ENCODE measurements at places on chromosomes 5 and 9.

DNA sequence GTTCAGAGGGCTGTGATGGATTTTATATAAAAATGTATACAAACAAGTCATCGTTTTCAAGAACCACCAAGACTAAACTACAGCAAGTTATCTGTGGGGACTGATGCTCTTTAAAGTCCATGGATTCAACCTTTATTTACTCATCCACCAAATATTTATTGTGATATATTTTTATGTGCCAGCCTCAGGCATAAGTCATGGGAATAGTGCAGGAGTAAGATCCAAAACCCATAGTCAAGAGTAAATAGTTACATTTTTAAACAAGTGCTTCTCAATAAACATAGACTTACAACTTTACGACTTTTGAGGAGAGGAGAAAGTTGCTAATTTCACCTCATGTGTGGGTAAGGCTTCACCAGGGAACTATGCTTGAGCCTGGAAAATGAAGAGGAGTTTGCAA lies 24.6 kb downstream of the MACIR start:
- DNase-seq = no peak

DNA sequence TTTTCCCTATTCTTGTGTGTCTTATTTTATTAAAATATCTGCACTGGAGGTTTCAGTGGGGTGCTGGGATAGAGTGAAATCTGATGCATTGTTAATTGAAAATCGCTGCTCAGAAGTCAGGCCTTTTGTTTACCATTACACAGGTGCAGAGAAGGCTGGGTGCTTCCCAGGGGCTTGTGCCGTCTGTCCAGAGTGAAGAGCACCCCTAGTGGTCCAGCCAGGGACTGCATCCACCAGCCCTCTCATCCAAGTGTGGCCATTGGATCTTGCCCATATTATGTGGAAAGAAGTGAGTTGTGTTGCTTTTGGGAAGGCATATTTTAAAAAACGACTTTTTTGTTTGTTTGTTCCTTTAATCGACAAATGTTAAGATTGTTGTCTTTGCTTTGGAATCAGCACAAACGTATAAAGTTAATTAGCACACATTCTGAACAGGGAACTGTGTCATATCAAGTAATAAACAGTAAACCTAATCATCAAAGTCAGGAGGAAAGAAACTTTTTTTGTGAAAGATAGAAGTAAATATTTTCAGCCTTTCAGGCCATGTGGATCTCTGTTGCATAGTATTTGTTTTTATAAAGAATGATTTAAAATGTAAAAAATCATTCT lies 315.6 kb downstream of the MTRR start:
- DNase-seq = peak; percentile 35

GRCh38 chr9:69376651-69377050 lies 51.6 kb downstream of the ENTREP1 start:
- DNase-seq = no peak

- DNase-seq = no peak
Observed at GRCh38 chr5:169190849-169191248, 110.1 kb downstream of the SLIT3 start.

DNA sequence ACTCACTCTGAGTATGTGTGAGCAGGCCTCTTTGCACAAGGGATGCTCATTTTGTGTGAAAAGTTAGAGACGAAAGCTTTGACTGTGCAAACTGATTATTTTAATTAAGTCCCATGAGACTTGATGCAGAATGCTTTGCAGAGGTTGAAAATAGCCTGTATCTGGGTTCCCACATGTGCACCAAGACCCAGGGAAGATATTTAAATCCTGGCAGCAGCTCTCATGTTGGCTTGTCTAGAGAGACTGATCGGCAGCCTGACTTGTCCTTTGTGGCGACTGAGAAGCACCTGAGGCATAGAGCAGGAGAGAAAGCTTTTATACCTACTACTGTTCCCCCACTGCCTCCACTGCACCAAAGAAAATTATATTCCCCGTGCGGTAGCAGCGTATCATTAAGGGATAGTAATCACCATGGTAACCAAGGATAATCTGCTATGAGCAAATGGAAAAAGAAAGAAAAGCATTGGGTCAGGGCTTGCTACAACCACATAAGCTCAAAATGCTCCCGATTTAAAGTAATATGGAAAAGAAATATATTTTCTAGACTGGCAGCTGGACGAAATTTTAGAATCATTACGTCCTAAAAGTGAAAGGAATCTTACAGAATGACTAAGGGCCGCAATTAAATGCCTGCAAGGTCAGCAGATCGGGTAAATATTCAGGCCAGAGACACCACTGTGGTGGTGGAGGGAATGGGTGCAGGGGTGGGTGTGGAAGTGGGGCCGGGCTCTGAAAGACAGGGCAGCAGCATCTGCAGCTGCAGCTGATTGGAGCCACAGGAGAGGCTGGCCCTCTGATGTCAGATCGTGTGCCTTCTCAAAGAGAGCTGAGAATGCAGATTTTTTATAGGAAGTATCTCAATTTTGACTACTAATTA lies 135.3 kb upstream of the EPB41L4A start:
- no peak for DNase-seq

DNA sequence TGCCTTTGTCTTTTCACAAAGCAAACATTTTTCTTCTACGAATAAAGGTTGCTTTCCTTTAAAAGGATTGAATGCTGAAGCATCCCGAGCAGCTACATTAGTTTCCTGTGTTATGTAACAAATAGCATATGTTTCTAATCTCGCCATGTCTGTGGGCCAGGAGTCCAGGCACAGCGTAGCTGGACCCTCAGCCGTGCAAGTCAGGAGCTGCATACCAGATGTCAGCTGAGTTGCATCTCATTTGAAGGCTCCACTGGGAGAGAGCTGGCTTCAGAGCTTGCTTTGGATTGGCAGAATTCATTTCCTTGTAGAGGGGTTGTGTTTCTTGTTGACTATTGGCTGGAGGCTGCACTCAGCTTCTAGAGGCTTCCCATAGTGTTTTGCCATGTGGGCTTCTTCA lies 16.0 kb upstream of the GOLPH3 start:
- no peak for DNase-seq

DNA sequence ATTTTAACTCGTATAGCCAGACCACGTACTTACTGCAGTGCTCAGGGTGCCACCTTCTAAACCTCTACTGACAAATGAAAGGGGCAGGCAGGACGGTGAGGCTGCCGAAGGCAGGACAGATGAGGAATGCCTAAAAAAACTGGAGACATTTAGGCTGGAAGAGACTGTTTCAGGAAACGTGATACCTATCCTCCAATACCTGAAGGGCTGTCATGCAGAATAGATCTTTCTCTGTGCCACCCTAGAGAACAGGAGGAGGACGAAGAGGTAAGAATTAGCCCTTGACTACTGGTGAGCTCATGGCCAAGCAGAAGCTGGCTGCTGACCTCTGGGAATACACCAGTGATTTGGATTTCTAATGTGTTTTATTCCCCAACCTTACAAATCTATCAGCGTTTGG lies 139.4 kb downstream of the EFNA5 start:
- DNase-seq = no peak

GRCh38 chr5:42812620-42813019 lies 928 bp upstream of the SELENOP start:
- no peak for DNase-seq

- DNase-seq = no peak
Observed at GRCh38 chr5:32163785-32164184, 10.3 kb downstream of the GOLPH3 start.

GRCh38 chr5:124399426-124399961 lies 346.9 kb downstream of the ZNF608 start:
- DNase-seq = no peak

DNA sequence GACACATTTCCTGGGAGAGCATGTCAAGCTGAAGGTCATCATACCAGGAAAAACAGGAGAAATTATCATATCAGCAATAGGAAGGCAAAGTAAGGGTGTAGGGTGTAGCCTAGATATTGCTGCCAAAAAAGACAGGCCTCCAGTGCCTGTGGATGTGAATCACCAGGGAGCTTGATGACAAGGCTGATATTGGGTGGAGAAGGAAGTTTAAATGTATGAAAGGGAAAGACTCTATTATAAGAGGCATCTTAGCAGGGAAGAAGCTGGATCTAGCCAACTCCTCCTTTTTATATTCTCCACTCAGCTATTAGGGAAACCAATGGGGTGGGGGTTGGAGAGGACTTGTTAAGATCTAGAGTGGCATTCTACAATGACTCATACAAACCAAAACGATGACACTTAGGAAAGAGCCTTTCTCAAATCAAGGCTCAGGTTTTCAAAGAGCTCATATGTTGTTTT lies 13.4 kb upstream of the TXNDC8 start:
- DNase-seq = no peak

- DNase-seq = no peak
Observed at GRCh38 chr9:37408933-37409710, 13.4 kb upstream of the GRHPR start.

- no peak for DNase-seq
Observed at GRCh38 chr5:136516637-136517036, 151.3 kb upstream of the TRPC7 start.

GRCh38 chr9:98745470-98745869 lies 36.7 kb upstream of the GABBR2 start:
- no peak for DNase-seq

GRCh38 chr5:98690002-98690401 lies 83.5 kb upstream of the RGMB start:
- no peak for DNase-seq

DNA sequence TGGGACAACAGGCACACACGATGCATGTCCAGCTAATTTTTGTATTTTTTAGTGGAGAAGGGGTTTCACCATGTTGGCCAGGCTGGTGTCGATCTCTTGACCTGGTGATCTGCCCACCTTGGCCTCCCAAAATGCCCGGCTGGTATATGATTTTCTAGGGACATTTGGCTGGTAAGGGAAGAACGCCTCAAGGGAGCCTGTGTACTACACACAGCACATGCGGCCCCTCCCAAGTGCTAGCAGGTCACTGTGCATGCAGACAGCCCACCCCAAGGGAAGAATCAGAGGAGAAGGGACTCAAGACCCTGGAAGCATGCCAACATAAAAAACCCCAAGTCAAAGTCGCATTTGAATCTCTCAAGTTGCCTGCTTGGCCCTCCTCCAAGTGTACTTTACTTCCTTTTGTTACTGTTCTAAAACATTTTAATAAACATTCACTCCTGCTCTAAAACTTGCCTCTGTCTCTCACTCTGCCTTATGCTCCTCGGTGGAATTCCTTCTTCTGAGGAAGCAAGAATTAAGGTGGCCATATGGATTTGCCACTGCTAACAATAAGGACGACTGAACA lies 24.3 kb upstream of the OTULINL start:
- peak; percentile 7 for DNase-seq

DNA sequence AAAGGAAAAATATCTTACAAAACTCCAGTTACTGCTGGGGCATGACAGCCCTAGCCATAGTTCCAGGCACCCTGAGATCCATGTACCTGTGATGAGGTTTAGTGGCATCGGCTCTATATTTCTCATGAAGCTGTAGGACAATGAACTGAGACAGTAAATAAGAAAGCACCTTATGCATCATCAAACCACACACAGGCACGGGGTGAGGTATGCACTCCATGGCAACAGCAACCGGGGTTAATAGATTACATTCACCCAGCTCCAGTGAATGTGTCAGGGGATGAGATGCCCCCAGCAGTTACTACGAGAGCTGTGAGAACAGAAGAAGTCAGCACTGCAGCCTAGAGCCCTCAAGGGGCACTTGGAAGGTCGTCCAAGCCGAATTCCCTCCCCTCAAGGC lies 162.0 kb upstream of the S1PR3 start:
- DNase-seq = no peak

DNA sequence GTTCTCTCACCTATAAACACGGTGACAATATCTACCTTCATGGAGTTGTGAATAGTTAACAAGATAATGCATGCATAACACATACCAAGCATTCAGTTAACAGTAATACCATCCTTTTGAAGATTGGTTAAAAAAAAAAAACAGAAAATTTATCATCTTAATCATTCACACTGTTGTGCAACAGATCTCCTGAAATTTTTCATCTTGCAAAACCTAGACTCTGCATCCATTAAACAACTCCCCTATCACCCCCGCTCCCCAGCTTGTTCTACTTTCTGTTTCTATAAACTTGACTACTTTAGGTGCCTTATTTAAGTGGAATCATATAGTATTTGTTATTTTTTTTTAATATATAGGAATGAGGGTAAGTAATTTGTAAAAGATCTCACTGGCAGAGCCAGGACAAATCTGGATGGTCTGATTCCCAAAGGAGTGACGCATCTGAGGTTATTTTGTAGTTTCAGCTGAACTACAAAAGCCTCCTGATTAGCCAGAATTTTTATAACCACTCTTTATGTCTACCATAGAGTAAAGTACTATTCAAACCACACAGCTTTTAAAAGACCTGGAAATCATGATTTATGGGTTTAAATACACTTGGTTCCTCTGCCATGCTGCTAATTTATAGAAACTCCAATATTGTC lies 93.0 kb downstream of the FANCC start:
- no peak for DNase-seq

- DNase-seq = no peak
Observed at GRCh38 chr9:109506097-109506712, 8.1 kb upstream of the PTPN3 start.

- DNase-seq = no peak
Observed at GRCh38 chr5:167709625-167710024, 581.8 kb upstream of the WWC1 start.

DNA sequence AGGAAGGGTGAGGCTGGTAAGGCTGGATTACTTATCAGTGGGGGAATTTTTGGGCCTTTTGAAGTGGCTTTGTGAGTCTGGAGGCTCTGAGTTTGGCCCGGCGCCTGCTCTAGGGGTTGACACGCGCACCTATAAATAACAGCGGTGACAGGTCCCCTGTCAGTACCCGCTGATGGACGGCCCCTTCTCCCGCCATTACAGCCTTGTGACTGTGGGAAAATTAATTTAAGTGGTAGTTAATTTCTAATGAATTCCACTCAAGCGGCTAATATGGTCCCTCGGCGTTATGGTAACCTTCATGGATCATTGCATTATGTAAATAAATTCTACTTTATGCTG lies 16.5 kb downstream of the MRPL36 start:
- DNase-seq = peak; percentile 60

GRCh38 chr9:22773501-22774220 lies 327.0 kb downstream of the DMRTA1 start:
- DNase-seq = no peak

- no peak for DNase-seq
Observed at GRCh38 chr5:41878173-41878572, 7.9 kb upstream of the OXCT1 start.

Measured in NCI-H1105 (cell line).